Renal cortical epithelial cell (primary cell): ENCODE measurements at places on chromosomes 6 and 20. TPM values are rescaled to one million over a fixed set of nuclear protein-coding genes. Genes with fewer than 3 reads are reported as not detected.
A peak's percentile ranks its signal among the peaks of the same experiment; 100 is the strongest.

- DNase-seq: peak; percentile 84
These were observed at the start of gene NCOA5 for GRCh38 chr20:46089417-46090388. Gene NCOA5 (minus strand): TSS chr20:46089962. CDS start chr20:46079424, 10,538 bp downstream.

- no peak for DNase-seq
These were observed 13.6 kb downstream of the CDC5L start for GRCh38 chr6:44401138-44401537.

DNA sequence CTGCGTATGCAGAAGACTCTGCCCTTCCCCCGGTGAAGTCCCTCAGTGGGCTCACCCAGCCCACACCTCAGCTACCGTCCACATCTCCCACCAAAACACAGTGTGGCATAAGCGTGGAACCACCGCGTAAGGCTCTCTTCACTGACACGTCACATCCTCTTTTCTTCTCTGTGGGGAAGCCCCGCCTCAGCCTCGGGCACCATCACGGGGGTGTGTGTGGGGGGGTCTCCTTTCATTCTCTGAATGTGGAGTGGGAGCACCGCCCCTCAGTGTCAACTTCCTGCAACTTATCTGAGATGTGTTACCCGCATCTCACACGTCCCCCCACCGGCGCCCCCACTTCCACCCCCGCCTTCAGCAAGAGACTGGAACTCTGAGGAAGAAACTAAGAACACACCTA is 388.4 kb upstream of the JARID2 start:
- no peak for DNase-seq

DNA sequence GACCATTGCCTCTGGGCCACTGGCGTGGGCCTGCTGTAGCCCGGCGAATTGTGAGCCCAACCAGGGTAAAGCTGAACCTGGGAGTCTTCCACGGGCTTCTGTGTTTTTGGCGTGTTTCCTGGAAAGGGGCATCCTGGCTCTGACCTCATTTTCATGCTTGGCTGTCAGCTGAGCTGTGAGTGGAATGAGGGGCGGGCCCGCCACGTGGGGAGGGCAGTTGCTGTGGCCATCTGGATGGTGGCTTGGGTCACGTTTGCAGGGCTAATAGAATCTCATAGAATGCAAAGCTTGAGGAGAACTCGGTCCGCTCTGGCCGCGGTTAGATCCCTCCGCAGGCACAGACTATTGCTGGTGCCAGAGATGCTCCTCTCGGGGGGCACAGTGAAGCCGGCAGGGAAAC is 263.0 kb downstream of the SMOC2 start:
- peak; percentile 32 for DNase-seq

HLA-DQA1 gene
- total RNA-seq: 1.9 TPM in 1 of 2 replicates, not detected in the other

DNA sequence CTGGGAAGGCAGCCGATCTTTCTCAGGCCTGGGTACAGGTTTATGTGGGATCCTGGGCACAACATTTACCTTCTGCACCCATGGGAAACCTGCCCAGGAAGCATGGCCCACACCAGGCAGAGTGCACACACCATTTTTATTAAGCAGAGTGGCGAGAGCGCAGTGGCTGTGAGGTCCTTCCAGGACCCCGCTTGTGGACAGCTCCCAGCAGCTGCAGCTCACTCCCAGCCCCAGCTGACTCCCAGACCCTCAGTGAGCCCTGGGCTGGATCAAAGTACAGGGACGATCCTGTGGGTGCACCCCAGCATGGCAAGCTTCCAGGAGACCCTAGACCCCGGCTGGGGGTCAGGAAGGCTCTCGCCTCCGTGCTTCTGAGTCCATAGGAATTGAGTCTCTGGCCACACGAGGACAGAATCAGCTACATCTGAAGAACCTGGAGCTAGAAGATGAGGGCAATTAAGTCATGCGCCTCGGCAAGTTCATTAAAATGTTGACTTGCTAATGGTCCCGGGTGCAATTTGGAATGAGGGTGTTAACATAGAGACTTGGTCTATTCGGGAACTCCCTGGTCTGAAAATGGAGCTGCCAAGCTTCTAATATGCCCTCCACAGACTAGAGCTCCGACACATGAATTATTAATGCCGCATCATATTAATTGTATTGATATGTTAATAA is 65.4 kb upstream of the SLCO4A1 start:
- peak; percentile 23 for DNase-seq

DNA sequence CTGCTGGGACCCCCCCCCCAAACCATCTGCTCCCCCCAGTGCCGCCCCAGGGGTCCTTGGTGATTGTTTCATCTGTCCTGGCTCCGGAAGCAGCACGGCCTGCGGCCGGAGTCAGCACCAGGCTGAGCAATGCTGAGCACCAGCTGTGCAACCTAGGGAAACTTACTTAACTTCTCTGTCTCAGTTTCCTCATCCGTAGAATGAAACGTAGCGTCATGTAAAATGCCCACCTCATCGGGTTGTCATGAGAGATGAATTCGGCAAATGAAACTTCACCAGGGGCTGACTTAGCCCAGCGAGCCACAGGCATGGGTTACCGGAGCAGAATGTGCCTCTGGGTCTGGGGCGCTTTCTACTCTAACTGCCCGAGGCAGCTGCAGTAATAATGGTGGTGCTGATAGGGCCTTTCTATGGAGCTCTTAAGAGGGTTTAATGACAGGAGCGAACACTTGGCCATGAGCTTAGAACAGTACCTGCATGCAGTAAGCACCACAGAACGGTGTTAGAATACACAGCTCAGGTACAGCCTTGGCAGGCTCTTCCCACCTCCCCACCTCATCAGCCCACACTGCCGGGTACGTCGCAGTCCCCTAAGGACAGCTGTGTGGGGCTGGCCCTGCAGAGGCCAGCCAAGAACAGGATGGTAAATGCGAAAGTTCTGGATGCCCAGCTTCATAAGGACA is 1.7 kb downstream of the THBS2 start:
- DNase-seq: no peak

CCN5 gene
- total RNA-seq: 0.10 TPM in 1 of 2 replicates, not detected in the other

DNA sequence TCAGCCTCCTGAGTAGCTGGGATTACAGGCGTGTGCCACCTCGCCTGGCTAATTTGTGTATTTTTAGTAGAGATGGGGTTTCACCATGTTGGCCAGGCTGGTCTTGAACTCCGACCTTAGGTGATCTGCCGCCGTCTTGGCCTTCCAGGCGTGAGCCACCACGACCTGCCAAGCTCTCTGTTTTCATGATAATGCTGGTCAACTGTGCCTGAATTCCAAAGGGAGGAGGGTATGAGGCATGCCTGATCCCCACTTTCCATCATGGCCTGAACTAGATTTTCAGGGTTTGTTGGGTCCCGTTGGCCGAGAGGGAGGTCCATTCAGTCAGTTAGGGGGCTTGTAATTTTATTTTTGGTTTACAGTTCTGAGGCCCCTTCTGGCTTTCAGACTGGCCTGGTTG is 28.0 kb upstream of the ANGPT4 start:
- no peak for DNase-seq

NNAT gene
- 0.35 and 1.4 TPM in 2 replicates for total RNA-seq

- DNase-seq: peak; percentile 60
These were observed 1.6 kb downstream of the TBC1D20 start for GRCh38 chr20:460707-461106.

EIF6 gene
- total RNA-seq: 199 and 503 TPM in 2 replicates

GRM1 gene
- 0.10 TPM in 1 of 2 replicates, not detected in the other for total RNA-seq

DNA sequence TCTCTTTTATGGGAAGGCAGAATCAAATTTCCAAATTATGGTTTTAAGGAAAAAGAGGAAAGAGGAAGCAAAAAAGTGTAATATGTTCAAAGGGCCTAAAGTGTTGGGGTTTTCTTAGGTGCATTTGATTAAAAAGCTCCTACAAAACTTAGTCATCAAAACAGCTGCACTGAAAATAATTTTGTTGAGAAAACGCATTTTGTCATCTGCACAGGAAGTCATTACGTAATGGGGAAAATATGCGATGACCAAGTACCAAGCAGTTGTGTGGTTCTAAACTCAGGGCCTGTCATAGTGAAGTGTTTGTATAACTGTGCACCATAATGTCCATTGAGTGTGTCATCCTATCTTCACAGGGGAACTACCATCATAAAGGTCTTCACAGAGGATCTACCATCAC is 15.6 kb downstream of the HAO1 start:
- DNase-seq: peak; percentile 73

WFDC5 gene
- not detected in 2 replicates for total RNA-seq
